ENCODE measurements at places on chromosomes 13 and 19.
A peak's percentile ranks its signal among the peaks of the same experiment; 100 is the strongest.

DNA sequence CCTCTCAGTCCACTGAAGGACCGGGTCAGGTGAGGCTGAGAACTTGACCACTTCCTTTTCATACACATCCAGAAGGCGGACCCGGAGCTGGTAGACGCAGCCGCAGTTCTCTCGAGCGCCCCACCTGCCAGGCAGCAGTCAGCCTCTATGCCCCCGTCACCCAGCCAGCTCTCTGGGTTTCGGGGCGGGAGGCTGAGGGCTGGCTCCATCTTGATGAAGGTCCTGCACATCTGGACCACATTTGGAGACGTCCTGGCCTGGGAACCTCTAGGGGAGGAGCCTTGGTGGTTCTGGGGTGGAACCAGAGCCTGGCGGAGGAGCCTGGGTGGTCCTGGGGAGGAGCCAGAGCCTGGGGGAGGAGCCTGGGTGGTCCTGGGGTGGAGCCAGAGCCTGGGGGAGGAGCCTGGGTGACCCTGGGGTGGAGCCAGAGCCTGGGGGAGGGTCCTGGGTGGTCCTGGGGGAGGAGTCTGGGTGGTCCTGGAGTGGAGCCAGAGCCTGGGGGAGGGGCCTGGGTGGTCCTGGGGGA is 14.3 kb downstream of the MRPS12 start:
- H3K27ac ChIP-seq: no peak overlapping the region
- peaks cover 3% of the 10 kb centered on the region for H3K36me3 ChIP-seq
- DNase-seq: no peak
- H3K4me3 ChIP-seq: no peak overlapping the region
- peaks cover 4% of the 10 kb centered on the region for H3K4me1 ChIP-seq

GRCh38 chr13:40484101-40484800 is 182.2 kb downstream of the FOXO1 start:
- DNase-seq: no peak
- H3K4me3 ChIP-seq: no peak overlapping the region
- no peaks in the 10 kb centered on the region for H3K27me3 ChIP-seq
- no peaks in the 10 kb centered on the region for H3K36me3 ChIP-seq
- H3K4me1 ChIP-seq: peaks cover 3% of the 10 kb centered on the region
- H3K27ac ChIP-seq: no peak overlapping the region

DNA sequence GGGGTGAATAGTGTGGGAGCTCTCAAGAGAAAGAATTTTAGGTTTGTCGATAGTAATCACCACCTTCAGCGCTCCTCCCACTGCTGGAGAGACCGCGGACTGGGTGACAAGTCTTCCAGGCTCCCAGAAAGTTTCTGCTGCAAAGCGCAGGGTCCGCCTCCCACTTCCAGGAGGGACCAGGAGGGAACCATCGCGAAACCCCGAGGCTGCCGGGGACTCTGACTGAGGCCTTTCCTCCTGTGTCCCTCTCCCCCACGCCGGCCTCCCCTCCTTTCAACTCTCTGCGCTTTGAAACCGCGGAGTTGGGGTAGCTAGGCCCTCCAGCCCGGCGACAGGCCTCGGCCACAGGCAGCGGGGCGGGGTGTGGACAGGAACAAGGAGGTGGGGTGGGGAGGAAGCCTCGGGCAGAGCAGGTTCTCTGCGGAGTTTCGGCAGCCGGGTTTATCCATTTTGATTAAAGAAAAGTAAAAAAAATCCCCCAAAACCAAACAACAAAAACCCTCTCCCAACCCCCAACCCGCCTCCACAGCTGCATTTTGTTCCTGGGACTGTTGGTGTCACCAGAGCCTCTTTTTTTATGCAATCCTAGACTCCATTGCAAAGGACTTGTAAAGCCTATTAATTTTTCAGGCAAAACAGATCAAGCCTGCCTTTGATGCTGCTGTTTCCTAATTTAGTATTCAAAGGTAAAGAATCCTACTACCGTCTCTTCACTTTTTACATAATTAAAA is 157.2 kb downstream of the TM9SF2 start:
- peaks cover 16% of the 10 kb centered on the region for H3K4me1 ChIP-seq
- 0 out of 2 replicates have a peak overlapping the region, but pooled peaks have one; percentile 0 for H3K4me3 ChIP-seq
- H3K27me3 ChIP-seq: no peaks in the 10 kb centered on the region
- H3K27ac ChIP-seq: no peak overlapping the region
- H3K36me3 ChIP-seq: no peaks in the 10 kb centered on the region

DNA sequence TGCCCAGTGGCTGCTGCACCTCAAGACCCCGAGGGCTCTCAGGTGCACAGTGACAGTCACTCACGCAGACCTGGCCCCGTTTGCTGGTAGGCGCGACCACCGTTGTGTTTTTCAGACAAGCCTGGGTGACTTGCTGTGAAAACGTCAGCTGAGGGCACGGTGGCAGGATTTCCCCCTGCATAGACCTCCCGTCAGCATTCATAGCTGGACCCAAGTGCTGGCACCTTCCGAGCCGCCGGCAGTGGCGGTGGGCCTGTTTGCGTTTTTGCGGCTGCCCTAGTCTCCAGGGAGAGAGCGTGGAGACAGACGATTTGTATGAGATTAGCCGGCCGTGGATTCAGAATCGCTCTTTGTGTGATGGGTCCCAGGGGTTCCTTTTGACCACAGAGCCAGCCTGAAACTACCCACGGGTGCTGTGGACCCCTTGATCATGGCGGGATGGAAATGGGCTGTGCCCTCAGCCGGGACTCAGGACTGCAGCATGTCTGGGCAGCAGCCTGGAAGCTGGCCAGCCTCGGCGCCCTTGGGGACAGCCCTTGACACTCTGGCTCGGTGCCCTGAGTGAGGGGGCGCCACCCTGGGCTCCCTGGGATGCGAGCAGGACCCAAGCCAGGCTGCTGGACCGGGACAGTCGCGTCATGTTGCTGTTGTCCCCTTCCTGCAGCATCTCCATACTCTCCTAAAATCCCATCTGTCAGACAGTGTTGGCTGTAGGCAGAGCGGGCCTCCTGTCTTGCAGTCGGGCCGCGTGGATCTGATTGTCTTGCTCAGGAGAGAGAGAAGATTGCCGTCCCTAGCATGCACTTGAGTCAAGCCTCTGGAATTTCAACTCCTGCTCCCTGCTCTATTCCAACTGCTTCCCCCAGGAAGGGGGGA is 8.6 kb downstream of the KDM4B start:
- H3K4me1 ChIP-seq: no peaks in the 10 kb centered on the region
- H3K4me3 ChIP-seq: no peak overlapping the region
- H3K27ac ChIP-seq: no peak overlapping the region
- no peak for DNase-seq

GRCh38 chr13:43761616-43762315 is 25.0 kb downstream of the ENOX1 start:
- no peak overlapping the region for H3K4me3 ChIP-seq
- no peak overlapping the region for H3K27ac ChIP-seq
- H3K36me3 ChIP-seq: no peaks in the 10 kb centered on the region
- no peak for DNase-seq

DNA sequence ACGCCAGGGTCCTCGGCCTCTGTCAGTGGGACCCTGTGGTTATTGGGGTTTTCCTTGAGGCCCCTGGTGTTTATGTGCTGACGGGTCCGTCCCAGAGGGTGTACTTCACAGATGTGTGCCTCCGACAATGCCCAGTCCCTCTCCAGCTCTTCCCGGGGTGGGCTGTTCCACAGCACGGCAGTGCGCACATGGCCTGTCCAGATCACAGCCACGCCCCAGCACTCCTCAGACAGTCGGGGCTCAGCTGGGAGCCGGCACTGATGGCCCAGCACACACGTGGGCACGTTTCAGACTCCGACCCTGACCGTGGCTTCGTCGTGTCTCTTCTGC is 16.9 kb upstream of the F7 start:
- no peak for DNase-seq
- no peak overlapping the region for H3K27ac ChIP-seq
- H3K4me3 ChIP-seq: no peak overlapping the region
- peaks cover 3% of the 10 kb centered on the region for H3K4me1 ChIP-seq
- no peaks in the 10 kb centered on the region for H3K27me3 ChIP-seq
- no peaks in the 10 kb centered on the region for H3K36me3 ChIP-seq

GRCh38 chr19:13104360-13104847 is 1.7 kb upstream of the LYL1 start:
- no peak for DNase-seq
- H3K4me3 ChIP-seq: no peak overlapping the region
- H3K4me1 ChIP-seq: peaks cover 4% of the 10 kb centered on the region
- H3K27me3 ChIP-seq: peaks cover 14% of the 10 kb centered on the region
- no peak overlapping the region for H3K27ac ChIP-seq

DNA sequence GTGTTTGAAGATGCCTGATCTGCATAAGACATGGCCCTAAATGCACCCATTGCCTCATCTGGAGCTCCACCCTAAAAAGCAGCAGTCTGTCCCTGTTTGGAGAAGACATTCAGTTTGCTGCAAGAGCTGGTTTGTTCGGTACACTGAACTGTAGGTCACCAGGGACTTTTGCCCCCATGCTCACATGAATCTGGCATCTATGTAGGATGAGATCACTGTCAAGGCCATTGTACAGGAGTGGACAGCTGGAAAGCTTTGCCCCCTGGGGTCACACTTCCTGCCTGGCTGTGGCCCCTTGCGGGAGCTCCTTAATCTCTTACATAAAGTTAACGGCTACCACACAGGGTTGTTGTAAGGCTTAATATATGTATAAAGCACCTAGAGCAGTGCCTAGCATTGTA is 73.0 kb downstream of the IPO5 start:
- H3K4me3 ChIP-seq: no peak overlapping the region
- no peak overlapping the region for H3K27ac ChIP-seq
- H3K27me3 ChIP-seq: no peaks in the 10 kb centered on the region
- no peak for DNase-seq

DNA sequence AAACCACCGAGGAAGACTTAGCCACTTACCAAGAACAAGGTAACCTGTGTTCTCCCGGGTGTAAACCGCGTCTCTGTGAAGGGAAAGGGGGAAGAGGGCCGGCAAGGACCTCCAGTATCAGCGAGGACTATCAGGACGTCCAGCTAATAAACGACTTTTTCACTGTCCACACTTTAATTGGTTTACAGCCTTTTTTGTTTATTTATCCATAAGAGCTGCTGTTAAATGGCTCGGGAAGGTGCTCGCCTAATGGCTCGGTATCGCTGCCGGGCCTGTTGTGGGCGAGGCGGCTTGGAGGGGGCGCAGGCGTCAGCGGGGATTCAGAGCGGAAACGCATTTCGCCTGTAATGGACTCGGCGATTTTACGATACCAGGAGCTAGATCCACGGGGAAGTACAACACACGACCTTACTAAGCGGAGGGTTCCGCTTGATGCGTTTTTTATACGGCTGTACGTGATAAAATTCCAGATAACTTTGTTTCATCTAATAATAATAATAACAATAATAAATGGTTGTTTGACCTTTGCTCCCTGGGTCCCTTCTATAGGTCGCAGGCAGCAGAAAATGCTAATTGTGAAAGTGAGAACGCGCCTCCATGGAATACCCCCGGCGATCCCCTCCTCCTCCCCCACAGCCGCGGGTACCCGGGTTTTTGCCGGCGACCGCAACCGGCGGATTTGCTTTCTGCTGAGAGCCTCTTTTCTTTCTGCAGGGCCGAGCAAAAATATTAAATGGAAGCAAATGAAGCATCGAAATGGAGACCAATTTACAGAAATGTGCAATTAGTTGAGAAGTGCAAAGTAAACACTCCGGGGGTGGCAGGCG is 2.5 kb upstream of the PDX1 start:
- no peak for DNase-seq
- no peaks in the 10 kb centered on the region for H3K36me3 ChIP-seq
- H3K27ac ChIP-seq: no peak overlapping the region
- peaks cover 11% of the 10 kb centered on the region for H3K4me1 ChIP-seq
- no peak overlapping the region for H3K4me3 ChIP-seq

- no peaks in the 10 kb centered on the region for H3K27me3 ChIP-seq
- no peak overlapping the region for H3K4me3 ChIP-seq
- H3K4me1 ChIP-seq: no peaks in the 10 kb centered on the region
- no peak overlapping the region for H3K27ac ChIP-seq
These were observed 55.1 kb downstream of the RASA3 start for GRCh38 chr13:114077099-114077932.

GRCh38 chr13:109182777-109183465 is 553.5 kb downstream of the MYO16 start:
- no peaks in the 10 kb centered on the region for H3K27me3 ChIP-seq
- no peak overlapping the region for H3K4me3 ChIP-seq
- no peak for DNase-seq
- H3K36me3 ChIP-seq: no peaks in the 10 kb centered on the region
- H3K4me1 ChIP-seq: 0 out of 2 replicates have a peak, but pooled peaks cover 1% of the 10 kb centered on the region
